ENCODE measurements at places on chromosomes 5 and 9.

GRCh38 chr5:178067755-178068154, 45.6 kb upstream of the N4BP3 start:
- no peak for DNase-seq

- DNase-seq = no peak
Observed at GRCh38 chr5:9655641-9656040, 25.5 kb upstream of the TAS2R1 start.

DNA sequence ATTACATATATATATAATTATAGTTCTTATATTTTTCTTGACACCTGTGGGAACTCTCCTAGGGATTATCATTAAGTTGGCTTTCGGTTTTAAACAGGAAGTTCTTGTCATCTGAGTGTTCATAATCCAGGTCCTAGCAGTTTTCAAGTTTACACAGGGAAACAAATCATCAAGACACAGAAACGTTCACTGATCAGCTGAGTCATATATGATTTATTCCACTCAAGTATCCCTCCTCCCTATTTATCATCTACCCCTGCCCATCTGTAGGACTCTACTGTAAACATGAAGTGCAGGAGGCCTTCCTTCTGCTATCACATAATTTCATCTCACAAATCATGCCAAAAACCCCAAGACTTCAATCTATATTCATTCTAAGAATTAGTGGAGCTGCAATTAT, 6.3 kb downstream of the SLC25A51 start:
- no peak for DNase-seq

DNA sequence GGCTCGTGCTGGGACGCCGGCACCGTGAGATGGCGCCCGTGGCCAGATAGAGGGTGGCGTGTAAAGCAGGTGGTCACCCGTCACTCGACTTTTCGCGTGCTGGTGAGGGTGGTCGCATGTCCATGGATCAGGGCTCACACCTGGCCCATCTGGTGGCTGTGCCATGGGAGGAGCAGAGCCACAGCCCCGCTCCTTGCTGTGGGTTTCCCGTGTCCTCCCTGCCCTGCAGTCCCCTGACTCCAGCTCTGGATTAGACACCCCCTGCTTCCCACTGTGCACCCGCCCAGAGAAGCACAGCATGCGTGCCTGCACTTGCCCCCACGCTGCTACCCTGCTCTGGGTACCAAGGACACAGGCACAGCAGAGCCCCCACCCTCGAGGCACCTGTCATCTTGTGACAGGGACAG, 1.8 kb upstream of the TMEM250 start:
- no peak for DNase-seq

- DNase-seq = no peak
Observed at GRCh38 chr9:93120846-93121315, 13.2 kb downstream of the NINJ1 start.

- no peak for DNase-seq
Observed at GRCh38 chr5:61332358-61332749, 296 bp downstream of the ZSWIM6 start.

- DNase-seq = no peak
Observed at GRCh38 chr5:122429545-122430318, 117.7 kb downstream of the SNCAIP start.

GRCh38 chr5:150271296-150271692, 18.3 kb downstream of the CAMK2A start:
- DNase-seq = no peak

DNA sequence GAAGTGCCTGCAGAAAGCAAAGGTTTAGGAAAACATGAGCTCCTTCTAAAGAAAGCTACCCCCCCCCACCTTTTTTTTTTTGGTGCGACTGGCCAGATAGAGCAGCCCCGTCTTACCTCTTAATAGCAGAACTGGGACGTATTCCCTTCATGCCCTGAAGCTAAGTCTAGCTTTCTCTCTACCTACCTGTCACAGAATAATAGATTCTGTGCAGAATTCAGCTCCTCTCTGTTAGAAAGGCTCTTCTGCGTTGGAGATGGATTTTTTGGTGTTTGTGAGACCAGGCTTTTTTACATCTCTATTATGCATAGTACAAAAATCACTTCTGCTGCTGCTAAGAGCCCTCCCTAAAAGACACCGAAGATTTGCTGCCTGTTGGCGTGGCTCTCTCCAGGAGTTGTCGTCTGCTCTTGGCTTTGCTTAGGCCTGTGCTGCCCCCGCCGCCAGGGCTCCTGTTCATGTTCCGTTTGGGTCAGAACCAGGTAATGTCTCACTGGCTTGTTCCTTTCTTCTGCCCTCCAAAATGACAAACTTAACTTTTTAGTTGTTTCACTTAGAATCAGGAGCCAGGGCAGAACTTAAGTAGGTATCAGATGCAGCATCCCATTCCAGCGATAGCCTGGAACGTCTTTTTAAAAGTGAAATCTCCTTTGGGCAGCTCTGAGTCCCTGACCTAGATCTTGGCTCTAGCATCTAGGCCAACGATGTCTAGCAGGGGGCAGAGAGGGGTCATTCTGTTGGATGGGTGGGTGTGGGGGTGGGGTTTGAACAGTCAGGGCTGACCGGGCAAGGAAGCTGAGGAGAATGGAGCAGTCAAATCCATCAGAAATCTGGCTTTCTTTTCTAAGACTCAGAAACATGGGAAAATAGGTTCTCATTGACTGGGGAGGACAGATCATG, 2.5 kb downstream of the TRIO start:
- DNase-seq = no peak

DNA sequence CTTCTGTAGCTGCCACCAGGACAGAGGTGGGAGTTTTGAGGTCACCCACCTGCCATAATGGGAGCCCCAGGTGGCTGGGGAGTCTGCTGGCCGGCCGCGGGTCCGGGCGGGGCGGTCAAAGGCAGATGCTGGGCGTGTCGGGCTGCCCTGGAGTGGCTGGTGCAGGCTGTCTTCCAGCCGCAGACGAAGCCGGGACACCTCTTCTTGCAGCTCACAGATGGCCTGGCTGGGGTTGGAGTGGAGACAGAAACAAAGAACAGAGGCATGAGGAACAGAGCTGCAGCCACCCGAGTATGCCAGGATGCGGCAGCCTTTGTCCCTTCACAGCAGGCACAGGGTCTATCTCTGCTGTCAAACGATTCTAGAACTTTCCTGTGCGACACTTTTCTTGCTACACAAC, 18.0 kb downstream of the ORM2 start:
- DNase-seq = no peak

DNA sequence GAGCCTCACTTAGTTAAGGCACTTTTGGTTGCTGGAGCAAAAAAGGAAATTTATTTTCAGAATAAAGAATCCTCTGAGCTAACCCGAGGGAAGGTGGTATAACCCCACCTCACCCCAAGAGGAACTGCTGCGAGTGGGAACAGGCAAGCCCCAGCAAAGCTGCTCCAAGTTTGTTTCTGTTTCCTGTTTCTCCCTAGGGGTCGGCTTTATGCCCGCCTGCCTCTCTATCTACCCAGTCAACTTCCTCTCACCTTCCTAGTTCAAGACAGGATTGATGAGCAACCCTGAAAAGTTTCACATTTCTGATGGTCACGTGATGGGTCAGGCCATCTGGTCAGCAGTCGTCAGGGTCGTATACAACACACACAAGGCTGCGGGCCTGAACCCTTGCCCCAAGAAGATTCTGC, 31.1 kb downstream of the TRIO start:
- DNase-seq = no peak

DNA sequence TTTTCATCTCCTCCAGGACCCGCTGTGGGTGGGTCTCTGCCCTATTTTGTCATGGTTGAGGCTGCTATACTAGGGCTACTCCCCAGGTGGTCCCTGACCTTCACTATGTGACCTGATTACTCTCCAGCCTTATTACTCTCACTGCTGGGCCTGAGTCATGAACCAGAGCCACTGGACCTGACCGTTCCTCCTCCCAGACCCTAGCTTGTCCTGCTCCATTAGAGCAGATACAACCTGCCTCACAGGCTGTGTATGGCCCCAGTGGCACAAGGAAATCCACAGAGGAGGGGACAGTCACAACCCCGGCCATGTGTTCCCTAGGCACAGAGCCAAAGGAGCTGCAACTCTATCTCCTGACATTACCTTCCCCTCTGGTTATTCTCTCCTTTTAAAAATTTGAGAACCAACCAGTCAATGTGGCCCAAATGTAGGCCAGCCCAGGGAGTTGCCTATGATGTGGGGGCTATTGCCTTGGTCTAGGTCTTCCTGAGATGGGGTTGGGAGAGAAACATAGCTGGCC, 96.0 kb upstream of the FSTL4 start:
- no peak for DNase-seq

GRCh38 chr5:27969157-27969556, 930.8 kb upstream of the CDH9 start:
- DNase-seq = no peak

DNA sequence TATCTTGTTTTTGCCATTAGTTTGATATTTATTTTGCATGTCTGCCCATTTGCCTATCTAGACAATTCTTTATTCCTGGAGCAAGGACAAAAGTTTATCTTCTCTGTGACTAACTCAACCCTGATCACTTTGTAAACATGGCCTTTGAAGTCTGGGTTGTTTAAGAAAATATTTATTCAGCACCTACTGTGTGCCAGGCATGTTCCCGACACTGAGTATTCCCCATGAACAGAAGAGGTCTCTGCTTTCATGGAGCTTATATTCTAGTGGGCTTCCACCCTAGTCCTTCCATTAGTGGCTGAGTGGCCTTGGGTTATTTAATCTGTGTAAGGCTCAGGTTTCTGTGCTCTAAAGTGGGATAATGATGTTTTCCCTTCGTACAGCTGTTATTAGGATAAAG, 49.7 kb downstream of the SEMA6A start:
- DNase-seq = no peak

GRCh38 chr9:19629488-19629887, 159.3 kb downstream of the SLC24A2 start:
- no peak for DNase-seq

DNA sequence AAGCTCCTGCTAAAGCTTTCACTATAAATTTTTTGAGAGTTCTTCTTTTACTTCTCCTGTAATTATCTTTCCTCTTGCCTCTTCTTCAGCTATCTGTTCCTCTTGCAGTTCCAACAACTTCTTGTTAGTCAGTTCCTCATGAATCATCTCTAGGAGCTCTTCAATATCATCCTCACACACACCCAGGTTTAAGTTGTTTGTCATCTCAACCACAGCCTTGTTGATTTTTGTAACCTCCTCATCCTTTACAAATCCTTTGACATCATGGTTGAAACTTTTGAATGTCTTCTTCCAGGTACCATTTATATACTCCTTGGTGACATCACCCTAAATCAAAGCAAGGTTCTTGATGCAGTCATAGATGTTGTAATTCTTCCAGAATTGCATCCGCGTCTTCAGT, 106.3 kb upstream of the MAMDC2 start:
- DNase-seq = no peak

DNA sequence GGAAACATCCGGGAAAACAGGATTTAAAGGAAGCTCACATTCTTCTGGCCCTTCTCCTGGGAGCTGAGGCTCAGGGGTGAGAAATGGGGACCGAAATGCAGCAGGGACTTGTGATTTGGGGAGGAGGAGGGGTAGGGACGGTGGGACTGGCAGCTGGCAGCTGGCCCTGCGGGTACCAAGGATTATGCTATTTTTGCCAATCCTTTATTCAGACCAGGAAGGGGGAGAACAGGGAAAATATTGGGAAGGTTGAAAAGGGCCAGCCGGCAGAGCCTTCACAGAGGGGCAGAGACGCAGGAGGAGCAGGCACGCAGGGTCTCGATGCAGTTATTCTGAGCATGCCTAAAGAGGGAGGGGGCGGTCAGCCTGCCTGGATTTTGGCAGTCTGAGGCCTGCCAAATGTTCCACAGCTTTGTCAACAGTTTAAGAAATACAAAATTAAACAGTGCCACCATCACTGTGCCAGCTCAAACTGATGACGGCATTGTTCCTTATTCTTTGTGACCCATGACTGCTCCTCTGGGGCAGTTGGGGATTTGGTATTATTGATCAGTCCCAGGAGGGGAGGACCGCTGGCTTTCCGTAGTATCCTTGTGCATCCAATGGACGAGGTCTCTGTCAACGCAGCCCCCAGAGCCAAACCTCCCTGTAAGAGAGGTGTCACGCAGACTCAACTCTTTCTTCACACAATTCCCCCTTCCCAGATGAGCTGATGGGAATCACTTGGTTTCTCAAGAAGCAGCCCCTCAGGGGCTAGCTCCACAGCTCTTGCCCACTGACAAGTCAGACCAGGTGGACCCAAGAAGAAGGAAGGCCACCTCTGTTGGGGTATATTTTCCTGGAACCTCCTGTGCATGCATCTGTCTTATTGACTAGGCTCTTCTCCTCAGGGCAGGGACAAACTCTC, 553.3 kb downstream of the BNC2 start:
- no peak for DNase-seq

GRCh38 chr9:127714951-127715469, 453 bp downstream of the PTRH1 start:
- no peak for DNase-seq

DNA sequence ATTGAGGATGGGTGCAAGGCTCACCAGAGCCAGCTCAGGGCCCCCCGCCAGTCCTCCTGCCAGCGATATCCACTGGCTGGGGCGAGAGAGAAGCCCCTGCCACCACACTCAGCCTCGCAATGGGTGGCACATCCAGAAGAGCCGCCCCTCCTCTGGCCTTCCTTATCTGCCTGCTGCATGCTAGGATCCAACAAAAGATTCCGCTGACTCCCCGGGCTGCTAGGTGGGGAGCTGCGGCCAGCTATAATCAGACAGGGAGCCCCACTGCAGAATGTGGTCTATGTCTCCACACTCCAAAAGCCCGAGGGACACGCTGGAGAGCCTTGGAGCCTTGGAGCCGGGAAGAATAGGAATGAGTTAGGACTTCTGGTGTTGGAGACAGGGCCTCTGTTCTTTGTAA, 32.8 kb downstream of the COL23A1 start:
- no peak for DNase-seq

DNA sequence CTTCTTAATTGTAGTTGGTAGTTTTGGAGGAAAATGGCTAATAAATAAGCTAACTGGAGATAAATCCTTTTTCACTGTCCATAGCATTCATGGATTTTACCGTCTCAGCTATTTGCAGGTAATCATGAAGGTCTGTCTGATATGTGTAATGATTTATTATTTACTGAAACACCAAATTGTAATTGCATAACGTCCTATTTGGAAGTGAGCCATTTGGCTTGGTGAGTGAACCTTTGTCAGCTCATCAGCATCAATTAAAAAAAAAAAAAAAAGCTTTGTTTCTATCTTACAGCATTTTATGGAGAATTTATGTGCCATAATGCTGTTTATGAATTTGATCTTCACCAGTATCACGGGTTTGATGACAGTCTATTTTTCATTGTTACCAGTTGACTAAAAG, 20.2 kb downstream of the RECK start:
- no peak for DNase-seq

DNA sequence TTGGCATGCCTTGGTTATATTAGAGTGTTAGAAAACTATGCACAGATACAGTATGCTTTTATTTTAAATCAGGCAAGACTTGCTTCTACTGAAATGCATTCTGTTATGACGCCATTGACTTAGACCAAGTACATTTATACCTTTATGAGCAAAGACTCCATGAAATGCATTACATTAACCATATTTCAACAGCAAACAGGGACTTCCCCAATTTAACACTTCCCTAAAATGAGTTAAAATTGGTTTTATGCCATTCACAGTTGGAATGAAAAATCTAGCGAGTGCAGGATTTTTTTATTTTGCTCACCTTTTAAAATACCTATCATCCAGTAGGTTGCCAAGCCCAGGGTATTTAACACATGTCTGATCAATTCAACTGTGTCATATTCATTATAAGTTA, 272.1 kb upstream of the IZUMO3 start:
- no peak for DNase-seq

GRCh38 chr9:83177747-83178146, 114.8 kb upstream of the RASEF start:
- DNase-seq = no peak
